NCI-H524 (cell line): ENCODE measurements at places on chromosomes 7 and 10.

GRCh38 chr10:16583382-16583781 is 61.7 kb upstream of the C1QL3 start:
- no peak for DNase-seq

- DNase-seq = no peak
Observed at GRCh38 chr10:10727812-10728211, 289.9 kb upstream of the CELF2 start.

GRCh38 chr10:113158183-113158582 is 208.1 kb downstream of the TCF7L2 start:
- DNase-seq = no peak

- DNase-seq = no peak
Observed at GRCh38 chr10:77436257-77436975, 201.2 kb downstream of the KCNMA1 start.

GRCh38 chr7:16940776-16941175 is 59.0 kb upstream of the AGR3 start:
- no peak for DNase-seq

GRCh38 chr10:126198681-126199080 is 189.6 kb downstream of the ADAM12 start:
- no peak for DNase-seq

DNA sequence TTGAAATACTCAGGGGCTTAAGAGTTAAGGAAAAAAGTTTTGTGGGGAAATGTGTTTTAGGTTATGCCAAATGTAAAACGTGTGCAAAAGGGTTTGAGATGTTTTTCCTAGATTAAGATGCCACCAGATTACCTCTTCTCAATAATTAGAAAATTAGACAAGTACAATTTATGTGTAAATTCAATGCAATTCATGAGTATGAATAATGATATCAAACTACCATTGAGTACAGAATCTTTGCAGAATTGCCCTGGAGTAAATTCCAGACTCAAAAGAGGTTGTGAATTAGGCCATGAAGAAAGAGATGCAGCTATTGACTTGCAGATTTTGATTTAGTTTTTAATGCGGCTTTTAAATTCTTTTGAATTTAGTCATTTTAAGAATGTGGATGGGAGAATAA is 159.4 kb upstream of the INHBA start:
- no peak for DNase-seq

DNA sequence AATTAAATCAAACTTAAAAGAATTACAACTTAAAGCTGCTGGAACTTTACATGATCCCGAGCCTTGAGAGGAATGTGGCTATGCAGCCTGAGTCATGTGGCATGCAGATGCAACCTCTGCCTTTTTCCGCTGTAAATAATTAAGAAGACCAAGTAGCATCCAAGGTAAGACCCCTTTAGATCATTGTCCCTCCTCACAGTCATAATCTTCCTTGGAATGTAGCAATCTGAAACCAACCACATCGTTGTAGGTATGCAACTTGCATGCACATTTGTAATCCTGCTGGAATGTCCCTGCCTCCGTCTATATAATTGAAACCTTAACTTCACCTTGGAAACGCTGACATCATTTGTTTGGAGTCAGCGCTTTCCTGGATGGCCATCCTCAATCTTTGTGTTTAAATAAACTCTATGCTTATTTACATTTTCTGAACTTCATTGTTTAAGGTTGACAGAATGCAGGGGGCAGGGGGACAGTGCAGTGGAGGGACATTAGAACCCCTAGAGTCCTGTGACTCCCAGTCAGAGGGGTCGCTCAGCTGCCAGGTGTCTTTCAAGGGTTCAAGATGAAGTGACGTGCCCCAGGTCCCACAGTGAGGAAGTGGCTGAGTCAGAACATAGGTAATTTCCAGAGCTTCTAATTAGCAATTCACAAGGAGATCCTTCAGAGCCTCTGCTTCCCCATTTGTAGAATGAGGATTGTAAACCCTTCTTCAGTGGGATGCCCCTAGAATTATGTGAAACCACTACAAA is 110.7 kb downstream of the RALA start:
- no peak for DNase-seq

- DNase-seq = peak; percentile 58
Observed at GRCh38 chr10:23157691-23158369, 34.3 kb upstream of the PTF1A start.

- DNase-seq = peak; percentile 50
Observed at GRCh38 chr10:131090761-131091661, 220.5 kb downstream of the TCERG1L start.

DNA sequence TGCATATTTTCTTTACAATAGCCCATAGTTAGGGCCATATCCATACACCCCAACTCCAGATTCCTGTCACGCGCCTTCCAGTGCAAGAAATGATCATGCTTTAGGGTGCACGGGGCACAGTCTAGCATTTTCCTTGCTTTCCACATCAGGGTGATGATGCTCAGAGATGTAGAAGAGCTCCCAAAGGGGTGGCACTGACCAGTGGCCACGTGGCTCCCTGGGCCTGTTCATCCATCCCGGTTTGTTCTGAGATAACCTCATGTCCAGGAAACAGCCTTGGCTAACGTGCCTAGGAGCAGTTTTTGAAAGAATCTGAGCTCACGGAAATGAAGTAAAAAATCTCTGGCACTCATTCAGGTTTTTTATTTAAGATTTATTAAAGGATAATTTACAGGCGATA is 139.3 kb downstream of the GALNT17 start:
- no peak for DNase-seq

DNA sequence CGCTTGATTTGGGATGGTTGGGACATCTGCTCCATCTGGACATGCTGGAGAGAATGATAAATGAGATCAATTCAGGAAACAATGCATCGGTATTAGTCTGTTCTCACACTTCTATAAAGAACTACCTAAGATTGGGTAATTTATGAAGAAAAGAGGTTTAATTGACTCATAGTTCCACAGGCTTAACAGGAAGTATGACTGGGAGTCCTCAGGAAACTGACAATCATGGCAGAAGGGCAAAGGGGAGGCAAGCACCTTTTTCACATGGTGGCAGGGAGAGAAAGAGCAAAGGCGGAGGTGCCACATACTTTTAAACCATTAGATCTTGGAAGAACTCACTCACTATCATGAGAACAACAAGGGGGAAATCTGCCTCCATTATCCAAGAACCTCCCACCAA is 16.8 kb upstream of the TSPAN12 start:
- peak; percentile 31 for DNase-seq

DNA sequence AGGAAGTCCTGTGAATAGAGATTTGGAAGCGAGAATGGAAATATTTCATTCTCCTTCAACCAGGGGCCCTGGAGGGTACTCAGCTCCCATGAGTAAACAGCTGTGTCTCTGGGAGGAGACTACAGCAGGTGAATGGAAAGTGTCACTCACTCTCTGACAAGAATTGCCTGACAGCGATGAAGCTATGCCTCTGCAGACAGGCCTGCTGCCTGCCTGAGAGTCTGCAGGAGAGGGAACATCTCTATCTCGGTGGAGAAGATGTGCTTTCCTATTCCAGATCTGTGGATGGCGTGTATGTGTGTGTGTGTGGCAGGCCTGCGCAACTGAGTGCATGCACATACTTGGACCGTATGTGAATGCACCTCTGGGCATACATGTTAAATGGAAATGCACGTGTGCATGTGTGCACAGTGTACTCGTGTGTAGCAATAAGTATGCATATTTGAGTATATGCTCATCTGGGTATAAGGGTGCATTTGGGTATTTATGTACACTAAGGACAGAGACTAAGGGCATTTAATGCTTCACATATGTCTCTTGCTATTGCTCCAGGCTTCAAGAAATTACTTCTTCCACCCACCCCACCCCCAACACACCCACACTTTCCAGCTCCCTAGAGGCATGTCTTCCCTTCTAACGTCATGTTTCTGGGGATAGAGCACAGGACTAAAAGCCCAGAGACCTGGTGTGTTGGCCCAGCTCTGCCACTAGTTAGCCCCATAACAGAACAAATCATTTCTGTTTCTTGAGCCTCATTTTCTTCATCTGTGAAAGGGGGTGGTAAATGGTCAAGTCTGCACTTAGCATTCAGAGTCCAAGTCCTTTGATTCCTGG is 4.6 kb upstream of the ADCYAP1R1 start:
- DNase-seq = no peak

GRCh38 chr7:49775065-49775948 is 1.9 kb downstream of the VWC2 start:
- no peak for DNase-seq

- DNase-seq = peak; percentile 18
Observed at GRCh38 chr10:35412003-35412723, 75.9 kb downstream of the CCNY start.

DNA sequence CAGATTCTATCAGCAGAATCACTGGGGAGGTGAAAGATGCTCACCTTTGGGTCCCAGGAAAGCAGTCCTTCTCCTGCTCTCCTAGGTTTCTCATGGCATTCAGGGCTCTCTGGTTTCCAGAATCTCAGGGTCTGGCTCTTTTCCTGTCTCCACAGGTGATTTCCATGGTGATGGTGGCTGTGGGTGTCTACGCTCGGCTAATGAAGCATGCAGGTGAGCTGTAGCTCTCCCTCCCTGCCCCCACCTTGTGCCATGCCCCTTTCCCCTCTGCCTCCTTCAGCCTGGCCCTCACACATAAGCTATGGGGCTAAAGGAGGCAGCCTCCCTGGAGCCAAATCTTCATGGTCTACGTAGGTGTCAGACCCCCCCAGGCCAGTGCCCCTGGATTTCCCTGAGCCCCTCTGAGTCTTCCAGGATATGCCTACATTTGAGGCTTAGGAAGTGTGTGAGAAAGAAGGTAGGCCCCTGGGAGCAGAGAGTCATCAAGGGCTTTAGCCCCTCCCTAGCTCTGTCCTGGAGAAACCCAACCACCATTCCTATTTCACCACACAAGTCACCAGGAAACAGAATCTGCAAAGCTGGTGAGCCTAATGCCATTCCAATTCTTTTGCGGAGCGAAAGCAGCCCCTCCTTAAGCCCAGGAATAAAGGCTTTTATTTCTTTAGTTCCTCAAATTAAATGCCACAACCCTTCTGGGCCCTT is 17.2 kb downstream of the TSPAN33 start:
- DNase-seq = no peak

- DNase-seq = no peak
Observed at GRCh38 chr10:78028438-78029268, 662 bp downstream of the POLR3A start.

DNA sequence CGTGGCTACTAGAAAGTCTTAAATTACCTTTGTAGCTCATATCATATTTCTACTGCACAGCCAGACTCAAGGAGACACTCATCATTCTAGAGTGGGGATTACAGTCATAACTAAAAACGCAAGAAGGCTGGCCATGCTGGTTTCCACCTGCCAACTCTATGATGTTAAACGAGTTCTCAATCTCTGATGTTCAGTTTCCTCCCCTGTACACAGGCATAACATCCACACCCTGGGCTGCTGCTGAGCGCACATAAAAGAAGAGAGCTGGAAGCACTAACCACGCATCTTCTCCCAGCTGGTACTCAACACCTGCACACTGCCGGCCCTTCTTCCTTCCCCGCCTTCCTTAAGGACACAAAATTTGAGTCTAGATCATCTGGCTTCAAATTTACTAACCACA is 60.5 kb downstream of the SORBS1 start:
- DNase-seq = peak; percentile 51

DNA sequence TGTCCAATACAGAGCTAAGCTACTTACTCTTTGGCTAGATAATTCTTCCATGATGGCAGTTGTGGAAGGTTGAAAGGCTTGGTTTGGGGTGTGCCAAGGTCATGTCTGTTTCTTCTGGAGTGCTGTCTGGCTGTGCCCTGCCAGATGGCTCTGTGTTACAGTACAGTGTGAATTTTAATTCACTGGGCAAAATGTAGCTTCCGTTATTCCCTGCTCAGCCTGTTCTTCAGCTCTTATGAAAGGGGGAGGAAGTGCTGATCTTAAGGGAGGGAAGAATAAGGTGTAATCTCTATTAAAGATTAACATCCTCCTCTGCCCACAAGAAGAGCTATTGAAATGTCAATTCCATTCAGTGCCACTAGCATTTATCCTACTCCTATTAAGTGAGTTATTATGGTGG is 52.2 kb downstream of the SND1 start:
- DNase-seq = peak; percentile 34

GRCh38 chr7:22662036-22662435 is 65.0 kb upstream of the IL6 start:
- DNase-seq = no peak
